ENCODE measurements at places on chromosomes 3 and 15. TPM values are rescaled to one million over a fixed set of nuclear protein-coding genes. Genes with fewer than 3 reads are reported as not detected.

DNA sequence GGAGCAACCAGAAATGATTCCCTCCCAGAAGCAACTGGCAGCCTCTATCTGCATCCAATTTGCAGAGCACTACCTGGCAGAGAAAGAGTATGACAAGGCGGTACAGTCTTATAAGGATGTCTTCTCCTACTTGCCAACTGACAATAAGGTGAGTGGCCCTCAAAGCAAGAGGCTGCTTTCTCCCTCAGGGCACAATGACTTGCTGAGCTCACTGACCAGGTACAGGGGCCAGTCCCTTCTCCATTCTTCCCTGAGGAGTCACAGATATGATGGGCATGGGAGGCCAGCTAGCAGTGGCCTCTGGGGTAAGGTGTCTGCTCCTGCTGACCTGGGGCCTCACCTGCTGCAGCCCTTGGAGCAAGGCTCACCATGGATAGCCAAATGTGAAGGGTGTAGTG is 20.3 kb downstream of the CSRNP1 start:
- DNase-seq = no peak

- peak; percentile 49 for DNase-seq
These were observed 539.0 kb downstream of the FGF12 start for GRCh38 chr3:192188218-192188835.

PLXND1 gene
- total RNA-seq = 3.5 TPM

DNA sequence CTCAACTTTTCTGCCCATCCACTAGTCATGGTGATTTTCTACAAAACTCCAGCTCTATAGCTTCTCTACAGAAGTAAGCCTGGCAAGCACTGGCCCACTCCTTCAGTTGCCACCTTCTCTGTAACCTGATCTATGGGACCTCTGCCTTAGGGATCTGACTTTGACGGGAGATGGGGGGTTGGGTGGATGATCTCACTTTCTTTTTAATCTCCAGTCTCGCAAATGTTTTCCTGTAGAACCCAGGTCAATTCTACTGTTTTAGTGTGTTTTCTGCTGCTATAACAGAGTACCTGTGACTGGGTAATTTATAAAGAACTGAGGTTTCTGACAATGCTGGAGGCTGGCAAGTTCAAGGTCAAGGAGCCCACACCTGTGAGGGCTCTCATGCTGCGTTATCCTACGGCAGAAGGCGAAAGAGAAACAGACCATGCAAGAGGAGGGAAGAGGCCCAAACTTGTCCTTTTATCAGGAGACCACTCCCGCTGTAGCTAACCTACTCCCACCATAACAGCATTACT is 189.9 kb upstream of the THRB start:
- DNase-seq = no peak

- no peak for DNase-seq
These were observed 853.5 kb downstream of the TUSC7 start for GRCh38 chr3:117563063-117563462.

LRCH3 gene
- 25.0 TPM for total RNA-seq

- no peak for DNase-seq
These were observed 148.6 kb downstream of the CNTN3 start for GRCh38 chr3:74465715-74466410.

DNA sequence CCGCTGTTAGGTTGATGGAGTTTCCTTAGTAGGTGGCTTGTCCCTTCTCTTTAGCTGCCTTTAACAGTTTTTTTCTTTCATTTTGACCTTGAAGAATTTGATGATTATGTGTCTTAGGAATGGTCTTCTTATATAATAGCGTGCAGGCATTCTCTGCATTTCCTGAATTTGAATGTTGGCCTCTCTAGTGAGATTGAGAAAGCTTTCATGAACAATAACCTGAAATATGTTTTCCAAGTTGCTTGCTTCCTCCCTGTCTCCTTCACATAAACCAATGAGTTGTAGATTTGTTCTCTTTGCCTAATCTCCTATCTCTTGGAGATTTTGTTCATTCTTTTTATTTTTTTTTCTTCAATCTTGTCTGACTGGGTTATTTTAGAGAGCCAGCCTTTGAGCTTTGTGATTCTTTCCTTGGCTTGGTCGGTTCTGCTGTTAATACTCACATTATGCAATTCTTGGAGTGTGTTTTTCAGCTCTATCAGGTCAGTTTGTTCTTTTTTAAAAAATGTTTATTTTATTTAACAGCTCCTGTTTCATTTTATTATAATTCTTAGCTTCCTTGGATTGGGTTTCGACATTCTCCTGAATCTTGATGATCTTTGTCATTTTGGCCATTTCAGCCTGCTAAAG is 627.9 kb downstream of the SI start:
- DNase-seq = no peak

DNA sequence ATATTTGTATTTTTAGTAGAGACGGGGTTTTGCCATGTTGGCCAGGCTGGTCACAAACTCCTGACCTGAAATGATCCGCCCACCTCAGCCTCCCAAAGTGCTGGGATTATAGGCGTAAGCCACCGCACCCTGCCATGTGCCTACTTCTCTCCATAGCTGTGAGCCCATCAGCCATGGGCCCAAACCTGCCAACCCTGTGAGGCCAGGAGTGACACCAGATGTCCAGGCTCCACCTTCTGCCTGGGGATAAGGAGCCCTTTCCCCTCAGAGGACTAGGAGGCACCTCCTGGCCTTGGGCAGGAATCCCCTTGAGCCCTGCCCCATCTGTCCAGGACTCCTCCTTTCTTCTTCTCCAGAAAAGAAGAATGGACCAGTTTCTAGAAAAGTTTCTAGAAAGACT is 14.2 kb upstream of the RFT1 start:
- no peak for DNase-seq

GRCh38 chr3:113844622-113845222 is 6.1 kb downstream of the GRAMD1C start:
- DNase-seq = no peak

RNF13 gene
- total RNA-seq = 24.2 TPM

DNA sequence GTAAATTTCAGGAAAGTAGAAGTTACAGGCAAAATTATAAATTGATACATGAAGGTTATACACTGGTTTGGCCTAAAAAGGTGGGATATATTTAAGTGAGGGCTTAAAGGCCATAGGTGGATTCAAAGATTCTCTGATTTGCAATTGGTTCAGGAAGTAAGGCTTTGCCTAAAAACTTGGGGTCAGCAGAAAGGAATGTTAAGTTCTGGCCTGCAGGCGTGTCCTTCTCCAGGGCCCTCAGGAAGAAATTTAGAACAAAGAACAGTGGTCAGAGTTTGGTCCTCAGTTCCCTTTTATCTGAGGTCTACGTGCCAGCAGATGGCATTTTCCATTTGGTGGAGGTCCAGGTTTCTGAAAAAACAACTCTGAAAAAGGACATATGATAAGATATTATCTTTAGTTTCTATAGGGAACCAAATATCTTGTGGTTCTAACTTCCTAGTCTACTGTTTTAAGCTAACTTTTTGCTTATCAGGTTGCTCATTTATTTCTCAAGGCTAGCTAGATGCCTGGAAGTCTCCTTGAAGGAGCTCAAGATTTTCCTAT is 40.5 kb downstream of the SCN11A start:
- DNase-seq = no peak

DUOX2 gene
- 0.36 TPM for total RNA-seq

DNA sequence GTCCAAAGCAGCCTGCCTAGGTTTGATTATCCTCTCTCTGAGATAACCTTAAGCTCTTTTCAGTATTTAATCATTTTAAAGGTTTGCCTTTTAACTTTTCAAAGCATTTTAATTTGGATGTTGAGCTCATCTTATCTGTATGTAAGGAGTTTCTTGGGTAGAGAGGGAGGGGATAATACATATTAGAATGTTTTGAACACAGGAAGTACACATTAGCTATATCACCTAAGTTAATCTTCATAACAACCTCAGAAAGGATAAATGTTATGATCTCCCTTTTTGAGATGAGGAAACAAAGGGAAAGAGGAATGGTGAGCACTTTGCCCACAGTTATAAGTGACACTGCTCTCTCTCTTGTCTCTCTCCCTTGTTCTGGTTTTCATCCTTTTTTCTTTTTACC is 2.2 kb upstream of the CD47 start:
- no peak for DNase-seq

EAF2 gene
- 14.9 TPM for total RNA-seq

TPRG1 gene
- 1.0 TPM for total RNA-seq

GRCh38 chr3:44265815-44266214 is 24.1 kb downstream of the TOPAZ1 start:
- DNase-seq = no peak

DNA sequence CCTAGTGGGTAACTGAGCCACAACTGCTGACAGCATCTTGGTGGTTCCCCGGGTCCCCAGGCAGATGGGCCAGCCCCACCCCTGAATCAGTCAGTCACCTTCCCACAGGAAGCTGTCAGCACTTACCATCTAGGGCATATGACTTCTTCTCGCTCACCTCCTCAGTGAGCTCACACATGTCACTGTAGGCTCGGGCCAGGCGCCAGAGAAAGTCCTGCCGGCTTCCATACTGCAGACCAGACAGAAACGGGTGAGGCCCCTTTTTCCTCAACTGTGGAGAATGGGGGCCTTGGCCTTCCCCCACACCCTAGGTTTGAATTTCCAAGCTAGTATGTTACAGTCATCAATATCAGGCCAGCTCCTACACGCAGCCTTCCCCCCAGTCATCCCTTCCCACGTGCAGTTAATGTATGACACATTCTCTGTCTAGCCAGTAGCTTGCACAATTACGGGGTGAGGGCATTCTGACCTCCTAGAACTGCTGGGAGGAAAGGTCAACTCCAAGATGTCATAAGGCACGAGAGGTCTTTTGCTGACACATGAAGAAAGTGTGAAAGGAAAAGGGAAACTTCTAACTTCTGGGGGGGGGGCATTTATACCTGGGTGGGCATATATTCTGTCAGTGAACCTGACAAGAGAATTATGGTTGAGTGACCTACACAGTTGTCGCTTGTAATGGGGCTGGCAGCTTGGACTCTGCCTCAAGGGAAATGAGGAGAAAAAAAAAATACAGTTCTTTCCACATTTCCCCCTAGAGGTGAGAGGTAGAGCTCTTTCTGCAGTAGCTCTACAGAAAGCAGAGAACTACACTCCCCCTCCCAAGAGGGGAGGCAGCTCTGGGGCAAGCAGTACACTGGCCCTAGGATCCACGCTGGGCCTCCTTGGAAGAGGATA is 10.9 kb downstream of the RMDN3 start:
- DNase-seq = peak; percentile 80

DNA sequence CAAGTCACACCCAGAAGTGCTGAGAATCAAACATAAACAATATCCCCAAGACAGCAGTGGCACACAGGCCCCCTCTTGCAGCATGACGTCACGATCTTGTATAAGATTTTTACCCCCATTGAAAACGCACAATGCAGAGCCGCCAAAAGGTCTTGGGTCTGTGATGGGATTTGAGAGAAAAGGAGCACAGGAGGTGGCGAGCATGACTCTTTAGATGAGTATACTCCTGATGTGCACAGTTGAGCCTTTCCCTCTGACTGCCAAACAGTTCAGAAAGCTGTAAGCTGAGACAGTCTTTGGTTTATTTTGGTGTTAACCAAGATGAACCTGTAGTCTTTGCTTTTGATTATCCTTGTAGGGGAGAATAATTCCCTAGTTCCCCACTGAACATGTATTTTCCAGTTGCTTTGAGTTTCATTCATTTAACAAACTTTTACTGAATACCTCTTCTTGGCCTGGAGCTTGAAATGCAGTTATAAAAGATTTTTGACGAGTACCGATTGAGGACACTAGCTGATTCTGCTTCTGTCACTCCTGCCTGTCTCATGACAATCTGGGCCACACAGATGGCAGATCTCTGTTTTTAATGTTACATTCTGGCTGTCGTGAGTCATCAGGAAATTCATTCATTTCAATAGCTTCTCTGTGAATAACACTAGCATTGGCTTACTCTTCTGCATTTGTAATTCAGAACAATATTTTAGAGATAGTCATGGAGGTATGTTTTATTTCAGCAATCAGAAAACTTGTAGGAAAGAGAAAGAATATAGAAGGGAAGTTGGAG is 28.9 kb downstream of the CFAP91 start:
- DNase-seq = no peak

DNAJC19 gene
- total RNA-seq = 38.3 TPM

DNA sequence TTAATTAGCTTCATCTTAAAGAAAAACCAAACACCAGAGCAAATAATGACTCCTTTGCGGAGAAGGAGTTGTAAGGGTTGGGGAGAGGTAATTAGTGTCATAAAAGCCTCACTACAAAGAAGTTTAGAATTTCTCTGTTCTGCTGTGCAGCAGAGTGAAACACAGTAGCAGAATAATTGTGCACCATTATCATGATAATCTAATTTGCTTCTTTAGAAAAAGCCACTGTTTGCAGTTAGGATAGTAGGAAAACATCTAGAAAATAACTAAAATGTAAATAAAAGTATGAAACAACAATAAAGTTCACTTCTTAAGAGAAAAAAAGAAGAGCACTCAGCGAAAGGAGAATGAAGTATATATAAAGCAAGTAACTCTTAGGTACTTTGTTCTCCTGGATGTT is 5.5 kb downstream of the SHOX2 start:
- DNase-seq = no peak

GRCh38 chr3:105842449-105842848 is 26.4 kb downstream of the CBLB start:
- no peak for DNase-seq

All from activated naive CD4-positive, alpha-beta T cell treated with anti-CD3 and anti-CD28 coated beads, Interleukin-2, amount 50 U/mL, for 72 hours (primary cell).